H54 (cell line): ENCODE measurements at places on chromosomes 2 and 18.
A peak's percentile ranks its signal among the peaks of the same experiment; 100 is the strongest.

DNA sequence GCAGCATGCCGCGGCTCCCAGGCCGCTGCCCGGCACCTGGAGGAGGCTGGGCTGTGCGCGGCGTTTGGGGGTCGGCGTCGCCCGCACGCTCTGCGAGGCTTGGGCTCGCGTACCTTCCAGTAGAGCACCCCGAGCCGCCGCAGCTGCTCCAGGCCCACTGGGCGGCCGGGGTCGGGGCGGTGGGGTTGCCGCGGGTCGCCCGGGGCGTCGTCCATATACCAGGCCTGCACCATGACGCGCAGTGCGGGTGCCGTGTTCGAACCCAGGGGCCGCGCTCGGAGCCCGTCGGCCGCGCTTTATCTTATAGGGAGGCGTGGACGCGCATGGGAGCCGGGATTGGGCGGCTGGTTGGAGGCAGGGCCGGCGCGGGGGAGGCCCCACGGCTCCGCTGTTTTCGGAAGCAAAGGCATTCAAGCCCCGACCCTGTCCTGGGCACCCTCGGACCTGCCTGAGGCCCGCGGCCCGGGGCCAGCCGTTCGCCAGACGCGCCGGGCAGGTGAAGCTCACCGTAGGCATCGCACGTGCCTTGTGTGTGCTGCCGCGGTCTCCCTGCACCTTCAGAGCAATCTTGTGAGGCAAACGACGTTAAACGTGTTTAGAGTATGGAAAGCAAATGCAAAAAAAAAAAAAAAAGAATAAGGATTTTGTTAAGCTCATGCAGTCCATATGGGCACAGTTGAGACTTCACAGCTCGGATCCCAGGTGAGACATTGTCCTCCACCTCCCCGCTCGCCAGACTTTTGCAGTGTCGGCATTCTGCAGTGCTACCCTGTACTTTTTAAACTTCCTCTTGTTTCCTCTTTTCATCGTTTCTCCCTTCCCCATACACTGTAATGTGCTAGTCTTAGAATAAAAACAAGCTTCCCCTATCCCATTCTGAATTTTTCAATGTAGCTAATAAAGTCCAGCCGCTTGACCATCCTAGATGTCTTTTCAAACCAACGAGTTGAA lies at the start of gene ADI1:
ADI1 (minus strand) TSS at position 277 of the 951 bp plus-strand sequence; CDS start at position 233, 44 bp downstream.
- DNase-seq = peak; percentile 76

DNA sequence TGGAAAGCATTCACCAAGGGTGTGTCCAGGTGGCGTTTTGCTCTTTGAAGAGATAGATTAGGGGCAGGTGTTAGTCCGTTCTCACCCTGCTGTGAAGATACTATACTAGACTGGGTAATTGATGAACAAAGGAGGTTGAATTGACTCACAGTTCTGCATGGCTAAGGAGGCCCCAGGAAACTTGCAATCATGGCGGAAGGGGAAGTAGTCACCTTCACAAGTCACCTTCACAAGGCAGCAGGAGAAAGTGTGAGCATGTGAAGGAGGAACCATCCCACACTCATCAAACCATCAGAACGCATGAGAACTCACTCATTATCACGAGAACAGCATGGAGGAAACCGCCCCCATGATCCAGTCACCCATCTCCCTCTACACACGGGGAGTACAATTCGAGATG lies 135.7 kb upstream of the NFATC1 start:
- DNase-seq = no peak

GRCh38 chr2:165796819-165797530 lies 2.9 kb upstream of the GALNT3 start:
- no peak for DNase-seq

DNA sequence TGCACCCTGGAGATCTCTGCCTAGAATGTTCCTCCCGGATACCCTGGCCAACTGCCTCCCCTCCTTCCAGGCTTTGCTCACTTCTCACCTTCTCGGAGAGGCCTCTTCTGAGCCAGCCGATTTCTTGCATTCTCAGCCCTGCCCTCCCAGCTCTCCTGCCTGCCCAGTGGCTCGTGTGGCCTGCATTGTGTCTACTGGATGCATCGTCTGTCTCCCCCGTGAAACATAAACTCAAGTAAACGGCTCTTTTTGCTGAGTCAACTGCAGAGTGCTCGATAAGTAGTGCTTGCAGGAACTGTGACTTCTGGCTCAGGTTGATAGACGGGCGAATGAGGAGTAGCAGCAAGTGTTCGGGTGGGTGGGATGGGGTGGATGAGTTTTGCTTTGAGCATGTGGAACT lies 112.5 kb upstream of the ODC1 start:
- DNase-seq = no peak

DNA sequence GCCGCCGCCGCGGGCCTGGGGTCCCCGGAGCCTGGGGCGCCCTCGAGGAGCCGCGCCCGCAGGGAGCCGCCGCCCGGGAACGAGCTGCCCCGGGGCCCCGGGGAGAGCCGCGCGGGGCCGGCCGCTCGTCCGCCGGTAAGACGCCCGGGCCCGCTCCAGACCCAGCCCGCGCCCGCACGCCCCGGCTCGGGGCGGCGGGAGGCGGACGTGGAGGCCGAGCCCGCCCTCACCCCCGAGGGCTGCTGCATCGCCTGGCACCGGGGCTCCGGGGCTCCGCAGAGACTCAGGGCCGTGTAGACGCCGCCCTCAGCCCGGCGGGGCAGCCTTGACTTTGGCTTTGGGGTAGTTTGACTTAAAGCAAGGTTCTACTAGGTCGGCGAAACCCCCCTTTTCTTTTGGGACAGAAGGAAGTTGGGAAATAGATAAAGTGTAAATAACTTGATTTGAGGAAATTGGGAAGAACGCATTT lies 335 bp downstream of the ERFE start:
- DNase-seq = no peak

GRCh38 chr2:138676619-138677021 lies 103.6 kb downstream of the NXPH2 start:
- no peak for DNase-seq

DNA sequence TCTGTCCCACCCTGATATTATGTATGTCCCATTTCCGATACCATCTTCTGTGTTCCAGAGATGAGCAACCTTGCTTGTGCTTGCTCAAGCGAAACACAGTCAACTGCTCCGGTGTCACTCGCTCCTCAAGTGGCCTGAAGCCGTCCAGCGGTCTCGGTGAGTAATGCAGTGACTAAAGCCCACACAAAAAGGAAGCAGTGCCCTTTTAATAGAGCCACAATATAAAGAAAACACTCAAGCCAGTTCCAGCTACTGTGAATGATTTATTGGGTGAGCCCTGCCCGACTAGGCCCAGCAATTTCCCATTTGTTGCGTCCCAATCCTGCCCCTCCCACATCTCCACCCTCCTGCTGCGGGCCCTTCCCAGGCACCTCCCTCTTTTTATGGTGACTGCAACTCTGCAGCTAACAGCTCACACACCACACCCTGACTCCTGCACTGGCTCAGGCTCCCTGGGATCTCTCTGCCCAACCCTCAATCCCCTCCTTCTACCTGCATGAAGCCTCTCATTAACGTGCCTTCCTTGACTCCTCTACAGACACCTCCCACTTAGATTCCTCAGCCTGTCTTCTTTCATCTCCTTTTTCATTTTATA lies 44.2 kb upstream of the DSC1 start:
- peak; percentile 30 for DNase-seq

DNA sequence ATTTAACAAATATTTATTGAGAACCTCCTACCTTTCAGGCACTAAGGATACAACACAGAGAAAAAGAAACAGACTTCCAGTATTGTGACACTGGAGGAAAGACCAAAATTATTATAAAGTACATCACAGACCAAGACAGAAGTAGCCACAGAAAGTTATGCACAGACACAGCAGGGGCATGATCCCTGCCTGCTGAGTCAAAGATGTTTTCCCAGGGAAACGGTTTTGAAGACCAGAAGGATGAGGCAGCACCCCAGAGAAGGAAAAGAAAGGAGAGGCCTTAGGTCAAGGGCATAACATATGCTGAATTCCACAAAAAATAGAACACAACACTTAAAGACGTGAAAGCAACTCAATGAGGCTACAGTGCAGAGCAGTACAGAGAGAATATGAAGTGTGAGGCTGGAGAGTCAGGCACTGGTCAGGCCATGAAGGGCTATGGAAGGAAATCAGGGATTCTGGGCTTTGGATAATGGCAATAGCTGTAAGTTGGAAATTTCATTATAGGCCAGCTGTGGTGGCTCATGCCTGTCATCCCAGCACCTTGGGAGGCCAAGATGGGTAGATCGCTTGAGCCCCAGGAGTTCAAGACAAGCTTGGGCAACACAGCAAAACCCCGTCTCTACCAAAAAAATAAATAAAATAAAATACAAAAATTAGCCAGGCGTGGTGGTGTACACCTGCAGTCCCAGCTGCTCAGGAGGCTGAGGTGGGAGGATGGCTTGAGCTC lies 8.2 kb downstream of the ADAM17 start:
- peak; percentile 49 for DNase-seq

GRCh38 chr2:188456114-188456909 lies 164.6 kb downstream of the GULP1 start:
- no peak for DNase-seq

- no peak for DNase-seq
These were observed 38.8 kb upstream of the OTOS start for GRCh38 chr2:240179186-240179815.

DNA sequence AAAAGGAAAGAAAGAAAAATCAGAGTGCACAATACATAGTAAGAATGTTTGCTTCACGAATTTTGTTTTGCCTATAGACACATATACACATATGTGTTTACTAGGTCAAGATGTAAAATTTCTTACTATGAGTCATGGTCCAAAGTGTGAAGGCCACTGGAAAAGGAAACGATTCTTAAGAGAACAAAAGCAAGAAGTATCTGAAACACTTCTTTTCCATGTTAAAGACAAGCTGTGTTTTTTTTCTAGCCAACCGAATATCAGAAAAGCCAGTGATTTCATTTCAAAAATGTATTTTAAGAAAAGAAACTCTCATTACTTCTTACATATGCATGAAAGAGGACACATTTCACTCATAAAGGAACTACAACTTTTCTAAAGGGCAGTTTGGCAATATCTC lies 24.9 kb downstream of the PECR start:
- no peak for DNase-seq

- no peak for DNase-seq
These were observed 783.6 kb downstream of the CBLN2 start for GRCh38 chr18:71760541-71760940.

GRCh38 chr2:50492477-50492851 lies 539.5 kb downstream of the NRXN1 start:
- DNase-seq = peak; percentile 12

GRCh38 chr2:150471813-150472510 lies 15.5 kb downstream of the RND3 start:
- no peak for DNase-seq

- no peak for DNase-seq
These were observed 40.7 kb upstream of the PCBP1 start for GRCh38 chr2:70046534-70046933.

DNA sequence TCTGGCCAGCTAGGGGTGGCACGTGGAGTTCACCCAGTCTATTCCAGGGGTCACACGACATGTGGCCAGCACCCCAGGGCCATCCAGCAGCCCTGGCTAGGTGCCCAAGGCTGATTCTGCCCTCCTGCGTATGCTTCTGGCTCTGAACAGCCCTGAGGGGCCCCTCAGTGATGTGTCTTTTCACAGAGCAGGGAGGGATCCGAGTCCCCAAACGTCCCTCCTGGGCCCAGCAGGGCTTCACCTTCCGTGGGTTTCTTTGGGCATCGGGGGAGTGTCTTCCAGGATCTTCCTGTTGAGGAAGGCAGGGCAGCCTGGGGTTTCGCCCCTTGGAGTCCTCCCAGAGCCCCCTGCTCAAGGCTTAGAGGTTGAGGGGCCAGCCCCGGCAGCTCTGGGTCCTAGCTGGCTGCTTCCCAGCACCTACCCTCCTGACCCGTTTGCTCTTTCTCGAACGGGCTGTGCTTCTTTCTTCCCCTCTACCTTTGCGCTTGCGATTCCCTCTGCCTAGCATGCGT lies 165.9 kb downstream of the DYSF start:
- no peak for DNase-seq

DNA sequence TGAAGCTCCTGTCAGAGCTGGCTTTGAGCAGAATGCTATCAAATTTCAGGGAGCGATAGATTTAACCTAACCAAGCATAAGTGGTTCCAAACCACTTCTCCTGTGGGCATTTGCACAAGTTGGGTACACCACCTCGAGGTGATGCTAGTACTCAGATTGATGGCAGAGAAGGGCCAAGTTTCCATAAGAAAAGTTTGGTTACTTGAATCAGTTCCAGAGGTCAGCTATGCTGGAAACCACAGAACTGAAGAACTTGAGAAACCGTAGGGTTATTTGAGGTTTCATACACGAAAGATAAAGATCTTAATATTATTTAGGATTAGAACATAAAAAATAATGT lies 238.2 kb upstream of the SOX11 start:
- no peak for DNase-seq

DNA sequence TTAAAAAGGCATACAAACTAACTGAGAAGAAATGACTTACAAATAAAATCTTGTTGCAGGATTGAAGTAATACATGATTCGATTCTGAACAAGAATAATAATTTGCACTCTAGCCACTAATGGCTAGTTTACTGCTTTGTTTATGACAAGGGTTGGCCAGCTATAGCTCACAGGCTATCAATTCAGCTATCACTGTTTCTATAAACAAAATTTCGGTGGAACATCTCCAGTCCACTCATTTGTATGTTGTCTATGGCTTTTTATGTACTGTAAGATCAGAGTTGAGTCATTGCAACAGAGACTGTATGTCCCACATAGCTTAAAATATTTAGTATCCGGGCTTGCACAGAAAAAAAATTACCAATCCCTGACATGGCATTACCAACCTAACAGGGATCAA lies 543.7 kb upstream of the CNTNAP5 start:
- no peak for DNase-seq

DNA sequence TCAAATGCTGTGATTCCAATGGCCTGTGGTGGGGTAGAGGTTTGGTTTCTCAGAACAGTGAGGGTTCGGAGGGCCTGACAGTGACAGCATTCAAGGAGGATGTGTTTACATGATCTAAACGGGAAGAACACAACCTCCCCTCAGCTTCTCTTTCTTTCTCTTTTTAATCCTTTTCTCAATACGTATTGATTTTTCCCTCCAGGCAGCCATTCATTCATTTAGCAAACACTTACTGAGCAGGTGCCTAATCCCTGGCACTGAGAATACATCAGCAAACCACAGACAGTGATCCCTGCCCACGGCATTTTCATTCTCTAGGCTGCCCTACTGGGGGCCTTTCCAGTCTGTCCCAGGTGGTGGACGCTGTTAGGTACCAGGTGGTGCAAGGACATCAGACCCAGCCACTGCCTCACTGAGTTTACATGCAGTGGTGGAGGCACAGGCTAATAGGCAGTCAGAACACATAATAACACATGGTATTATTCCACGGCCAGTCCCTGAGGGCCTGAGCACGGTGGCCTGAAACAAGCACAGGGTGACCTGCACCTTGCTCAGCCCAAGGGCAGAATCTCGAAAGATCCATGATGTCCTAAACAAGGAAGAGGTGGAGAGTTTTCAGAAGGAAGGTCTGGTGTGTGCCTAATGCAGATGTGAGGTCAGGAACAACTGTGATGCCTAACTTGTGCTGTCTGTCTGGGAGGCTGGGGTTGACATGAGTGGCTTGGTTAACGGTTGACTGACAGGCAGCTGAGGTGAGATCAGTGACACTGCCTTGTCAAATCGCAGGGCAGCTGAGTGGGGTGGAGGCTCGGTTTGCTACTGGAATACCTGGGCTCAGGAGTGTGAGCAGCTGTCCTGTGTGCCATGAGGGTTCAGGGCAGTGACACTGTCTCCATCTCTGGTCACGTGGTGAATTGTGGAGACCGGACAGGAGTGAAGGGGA lies 785.5 kb upstream of the HS6ST1 start:
- DNase-seq = no peak
